ENCODE measurements at places on chromosomes 11 and 22.

DNA sequence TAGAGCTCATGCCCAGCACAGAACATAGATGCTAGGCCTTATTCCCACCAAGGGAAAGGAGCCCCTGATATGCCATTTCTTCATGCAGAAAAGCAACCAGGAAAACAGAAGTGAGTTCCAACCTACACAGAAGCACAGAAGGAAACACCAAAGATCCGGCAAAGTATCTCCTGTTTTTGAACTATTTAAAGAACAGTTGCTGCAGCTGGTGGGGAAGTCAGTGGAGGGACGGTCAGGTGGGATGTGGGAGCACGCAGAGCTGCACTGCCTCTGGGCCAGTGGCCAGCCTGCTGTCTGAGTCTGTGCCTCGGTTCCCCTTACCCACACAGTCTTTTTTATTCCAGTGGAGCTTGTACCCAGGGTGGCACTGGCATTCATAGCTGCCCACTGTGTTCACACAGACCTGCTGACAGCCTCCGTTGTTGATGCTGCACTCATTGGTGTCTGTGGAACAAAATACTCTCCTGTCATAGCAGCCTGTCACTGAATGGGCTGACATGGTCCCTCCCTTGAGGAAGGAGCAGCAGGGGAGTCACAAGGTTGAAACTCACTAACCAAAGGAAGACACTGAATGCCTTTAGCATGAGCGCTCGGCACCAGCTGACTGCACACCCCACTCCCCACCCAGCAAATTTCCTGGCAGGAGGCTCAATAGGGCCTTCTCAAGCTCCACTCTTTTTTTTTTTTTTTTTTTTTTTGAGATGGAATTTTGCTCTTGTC, 37.9 kb downstream of the SCUBE2 start:
- DNase-seq: no peak

DNA sequence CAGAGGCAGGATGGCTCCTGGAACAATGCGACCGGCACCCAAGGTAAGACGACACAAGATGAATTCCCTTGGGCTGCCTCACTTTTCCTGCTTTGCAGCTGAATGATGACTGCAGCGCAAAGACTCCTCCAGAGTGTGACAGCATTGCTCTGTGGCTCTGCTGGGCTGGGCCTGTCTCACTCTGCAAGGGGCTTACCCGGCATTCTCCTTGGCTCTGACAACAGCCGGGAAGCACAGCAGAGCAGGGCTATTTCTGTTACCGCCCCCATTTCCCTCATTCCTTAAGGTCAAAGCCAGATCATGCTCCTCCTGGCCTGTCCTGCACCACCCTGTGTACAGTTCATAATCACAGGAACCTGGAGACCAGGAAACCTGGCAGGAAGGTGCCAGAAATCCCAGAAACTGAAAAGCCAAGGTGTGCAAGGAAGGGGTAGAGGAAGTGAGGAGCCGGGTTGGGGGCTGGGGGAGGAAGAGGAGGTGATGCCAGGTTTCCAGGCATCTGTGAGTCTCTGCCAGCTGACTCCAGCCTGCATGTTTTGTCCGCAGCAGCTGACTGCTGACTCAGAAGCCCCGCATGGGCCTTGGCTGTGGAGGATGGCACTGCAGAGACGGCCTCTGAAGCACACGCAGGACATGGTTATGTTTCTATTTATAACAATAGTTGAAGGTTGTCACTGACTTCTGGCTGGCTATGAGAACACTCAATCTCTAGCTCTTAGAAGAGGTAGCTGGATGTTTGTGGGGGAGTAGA, 113.6 kb downstream of the MICAL3 start:
- DNase-seq: no peak

DNA sequence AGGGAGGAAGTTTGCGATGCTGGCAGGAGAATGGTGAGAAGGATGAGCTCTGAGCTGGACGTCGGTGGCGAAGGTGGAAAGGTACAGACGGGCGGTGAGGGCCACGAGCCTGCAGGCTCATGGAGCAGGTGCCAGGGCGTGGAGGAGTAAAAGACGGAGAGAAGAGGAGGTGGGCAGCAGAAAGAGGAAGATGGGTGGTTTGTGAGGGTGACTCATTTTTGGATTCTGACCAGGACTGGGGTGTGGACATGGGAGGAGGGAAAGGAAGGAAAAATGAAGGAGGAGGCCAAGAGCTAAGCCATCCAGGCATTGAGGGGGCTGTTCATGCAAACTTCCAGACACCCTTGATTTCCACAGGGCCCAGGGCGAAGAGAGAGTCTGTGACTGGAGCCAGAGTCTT, 3.5 kb downstream of the ZDHHC24 start:
- DNase-seq: no peak

DNA sequence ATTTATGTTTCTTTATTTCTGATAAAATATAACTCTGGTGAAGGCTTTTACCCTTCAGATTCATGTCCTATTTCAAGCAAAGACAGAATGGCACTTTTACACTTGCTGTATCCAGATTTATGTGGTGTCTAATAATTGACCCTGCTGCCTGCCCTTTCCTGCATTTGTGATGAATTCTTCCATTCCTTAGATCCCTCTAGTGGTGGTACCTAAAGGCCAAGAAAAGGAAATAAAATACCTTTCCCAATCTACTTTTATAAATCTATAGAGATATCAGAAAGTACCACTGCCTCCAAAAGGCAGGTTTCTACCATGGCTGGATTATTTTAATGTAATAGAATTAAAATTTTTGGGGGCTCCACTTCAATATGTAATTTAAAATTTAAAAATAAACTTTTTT, 34.2 kb downstream of the CCDC81 start:
- DNase-seq: no peak

DNA sequence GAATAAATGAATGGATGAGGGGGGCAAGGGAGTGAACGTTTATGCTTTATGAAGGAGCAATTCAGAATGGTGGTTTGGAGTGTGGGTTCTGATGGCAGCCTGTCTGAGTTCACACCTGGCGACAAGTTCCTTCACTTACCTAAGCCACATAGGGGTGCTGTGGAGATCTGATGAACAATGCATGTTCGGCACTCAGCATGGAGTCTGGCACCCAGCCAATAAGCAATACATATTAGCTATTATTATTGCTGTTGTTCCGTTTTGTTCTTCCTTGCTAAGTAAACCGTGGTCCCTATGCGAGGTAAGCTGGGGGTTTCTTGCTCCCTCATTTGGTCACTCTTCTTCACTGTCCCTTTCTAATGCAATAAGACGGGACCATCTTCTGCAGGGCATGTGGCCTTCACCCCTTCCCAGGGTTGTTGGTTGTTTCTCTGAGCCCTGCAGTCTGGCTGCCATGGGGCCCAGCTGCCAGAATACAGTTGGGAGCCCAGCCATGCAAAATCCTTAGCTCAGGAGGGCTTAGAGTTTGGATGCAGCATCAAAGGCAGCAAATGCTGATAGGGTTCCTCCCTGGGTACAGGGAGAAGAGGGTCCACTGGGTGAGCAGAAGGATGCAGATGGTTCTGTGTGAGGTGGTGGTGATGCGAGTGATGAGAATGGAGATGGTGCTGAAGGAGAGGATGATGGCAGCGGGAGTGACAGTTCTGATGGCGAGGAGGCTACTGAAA, 6.4 kb upstream of the PKNOX2 start:
- DNase-seq: no peak

DNA sequence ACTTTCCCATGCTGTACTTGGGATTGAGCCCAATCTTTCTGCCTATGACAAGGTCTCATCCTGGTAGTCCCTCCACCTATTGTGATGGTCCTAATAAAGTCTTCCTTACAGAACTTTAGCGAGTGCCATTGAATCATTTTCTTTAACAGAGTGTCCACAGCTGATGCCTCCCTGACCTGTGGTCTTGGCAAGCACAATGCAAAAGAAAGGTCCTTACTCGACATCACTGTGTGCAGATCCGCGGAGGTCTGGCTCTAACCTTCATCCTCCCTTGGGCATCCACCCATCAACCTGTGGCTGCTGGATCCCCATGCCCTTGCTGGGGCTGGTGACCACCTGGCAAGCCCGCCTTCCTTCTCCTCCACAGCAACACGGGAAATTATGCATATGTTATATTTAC, 1203.9 kb downstream of the TBC1D22A start:
- no peak for DNase-seq

- no peak for DNase-seq
Observed at GRCh38 chr11:45238724-45239123, 47.4 kb downstream of the SYT13 start.

GRCh38 chr11:94107363-94107762, 21.3 kb upstream of the PANX1 start:
- no peak for DNase-seq

DNA sequence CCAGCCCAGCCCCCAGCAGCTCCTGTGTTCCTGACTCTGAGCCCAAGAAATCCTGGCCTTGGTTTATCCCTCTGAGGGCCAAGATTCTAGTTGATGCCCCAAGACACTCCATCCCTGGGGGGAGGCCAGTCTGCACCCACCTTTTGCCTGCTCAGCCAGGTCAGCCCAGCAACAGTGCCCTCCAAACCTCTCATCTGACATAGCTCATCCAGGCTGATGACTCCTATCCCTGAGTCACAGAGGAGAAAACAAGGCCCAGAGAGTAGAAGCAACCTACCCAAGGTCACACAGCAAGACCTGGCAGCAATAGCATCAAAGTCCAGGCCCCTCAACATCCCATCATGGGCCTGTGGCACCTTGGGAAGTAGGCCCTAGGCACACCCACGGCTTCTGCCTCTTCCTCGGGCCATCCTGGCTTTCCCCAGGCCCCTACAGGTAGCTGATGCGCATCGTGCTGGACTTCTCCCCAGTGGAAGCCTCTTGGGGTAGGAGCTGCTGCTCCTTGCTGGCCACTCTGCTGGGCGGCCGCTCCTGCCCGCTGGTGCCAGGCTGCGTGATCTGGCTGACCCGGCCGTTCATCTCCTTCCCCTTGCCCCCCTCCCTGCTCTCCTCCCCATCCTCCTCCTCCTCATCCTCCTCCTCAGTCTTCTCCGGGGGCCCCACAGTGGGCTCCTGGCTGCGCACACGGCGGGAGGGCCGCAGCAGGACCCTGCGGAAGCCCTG, 6.0 kb downstream of the SSTR3 start:
- no peak for DNase-seq

GRCh38 chr11:96664110-96664509, 274.3 kb downstream of the JRKL start:
- DNase-seq: no peak

DNA sequence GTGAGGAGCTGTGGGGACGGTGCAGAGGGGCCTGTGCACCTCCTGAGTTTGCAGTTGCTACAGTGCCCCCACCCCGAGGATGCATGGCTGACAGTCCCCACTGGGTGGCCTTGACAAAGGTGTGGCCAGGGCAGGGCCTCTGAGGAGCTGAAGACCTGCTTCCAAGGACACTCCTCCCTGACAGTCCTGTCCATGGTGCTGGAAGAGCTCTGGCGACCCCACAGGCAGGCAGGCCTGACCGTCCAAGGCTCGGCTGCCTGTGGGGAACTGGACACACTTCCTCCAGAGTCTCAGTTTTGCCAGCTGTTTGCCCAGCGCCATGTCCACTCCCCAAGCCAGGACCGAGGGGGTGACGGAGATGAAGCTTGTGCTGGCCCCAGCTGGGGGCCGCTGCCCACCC, 32.7 kb downstream of the BRSK2 start:
- no peak for DNase-seq

DNA sequence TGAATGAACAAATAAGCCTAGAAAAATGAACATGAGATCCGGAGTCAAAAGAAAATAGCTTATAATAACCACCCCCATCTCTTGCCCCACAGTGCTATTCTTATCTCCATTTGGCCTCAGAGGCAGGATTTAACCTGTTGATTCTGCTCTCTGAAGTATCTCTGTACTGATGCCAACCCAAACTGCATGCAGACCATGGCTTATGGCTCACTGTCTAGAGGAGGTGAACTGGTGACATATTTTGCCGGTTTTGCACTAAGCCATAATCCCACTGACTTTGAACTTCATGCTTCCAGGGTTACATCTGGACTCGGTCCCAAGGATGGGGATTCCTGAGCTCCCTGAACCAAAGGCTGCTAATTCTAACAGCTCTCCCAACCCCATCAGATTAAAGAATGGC, 397.1 kb downstream of the TENM4 start:
- DNase-seq: no peak

GRCh38 chr11:12285811-12286222, 91.6 kb upstream of the PARVA start:
- DNase-seq: no peak

GRCh38 chr11:18907391-18907790, 31.8 kb downstream of the MRGPRX1 start:
- DNase-seq: no peak

- no peak for DNase-seq
Observed at GRCh38 chr11:77040401-77040777, 6.2 kb downstream of the B3GNT6 start.

DNA sequence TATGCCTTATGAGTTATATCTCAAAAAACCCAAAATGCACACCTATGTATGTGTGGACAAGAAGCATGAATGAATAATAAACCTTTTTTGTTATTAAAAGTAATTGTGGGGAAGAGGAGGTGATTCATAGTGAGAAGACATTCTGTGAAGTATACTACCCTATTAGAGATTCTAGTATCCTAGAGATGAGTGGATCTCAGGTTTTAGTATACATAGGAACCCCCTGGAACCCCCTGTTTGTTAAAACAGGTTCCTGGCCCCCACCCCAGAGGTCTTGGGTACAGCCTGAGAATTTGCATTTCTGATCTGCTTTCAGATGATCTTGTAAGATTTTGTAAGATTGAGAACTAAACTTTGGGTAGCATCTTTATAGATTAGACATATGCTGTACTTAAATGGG, 17.5 kb downstream of the NUCB2 start:
- DNase-seq: no peak

- DNase-seq: no peak
Observed at GRCh38 chr11:32115446-32115845, 24.6 kb downstream of the RCN1 start.

GRCh38 chr11:65183201-65183891, 1.6 kb downstream of the CAPN1 start:
- no peak for DNase-seq
